ENCODE measurements at places on chromosomes 7 and 10.

DNA sequence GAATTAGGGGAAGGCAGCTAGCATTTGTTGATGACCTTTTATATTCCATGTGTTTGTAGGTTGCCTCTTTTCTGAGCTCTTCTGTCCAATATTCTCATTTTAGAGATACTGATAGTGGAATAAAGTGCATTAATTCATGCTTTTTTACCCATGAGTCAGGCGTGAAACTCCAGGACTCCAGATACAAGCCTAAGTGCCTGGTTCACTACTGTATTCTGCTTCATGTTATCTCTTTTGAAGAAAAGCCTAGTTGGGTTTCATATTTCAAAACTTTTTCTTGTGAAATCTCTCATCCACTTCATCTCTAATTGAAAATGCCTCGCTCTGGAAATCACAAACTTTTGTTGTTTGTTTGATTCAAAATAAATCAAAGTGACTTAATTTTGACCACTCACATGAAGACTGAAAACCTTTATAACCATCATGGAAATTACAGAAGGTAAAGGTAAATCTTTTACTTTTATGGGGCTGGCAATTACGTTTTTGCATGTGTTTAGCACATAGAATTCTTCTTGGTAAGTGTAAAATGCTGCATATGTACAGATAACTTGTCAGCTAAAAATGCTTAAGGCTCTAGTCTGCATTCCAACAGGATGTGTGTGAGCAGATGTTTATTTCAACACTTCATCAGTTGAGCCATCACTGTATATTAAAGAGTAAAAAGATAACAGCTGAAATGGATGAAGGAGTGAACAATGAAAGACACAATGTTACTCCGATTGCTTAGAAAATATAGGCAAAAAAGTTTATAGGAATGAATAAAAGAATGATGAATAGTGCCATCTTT, 961.8 kb upstream of the CELF2 start:
- no peak for DNase-seq

DNA sequence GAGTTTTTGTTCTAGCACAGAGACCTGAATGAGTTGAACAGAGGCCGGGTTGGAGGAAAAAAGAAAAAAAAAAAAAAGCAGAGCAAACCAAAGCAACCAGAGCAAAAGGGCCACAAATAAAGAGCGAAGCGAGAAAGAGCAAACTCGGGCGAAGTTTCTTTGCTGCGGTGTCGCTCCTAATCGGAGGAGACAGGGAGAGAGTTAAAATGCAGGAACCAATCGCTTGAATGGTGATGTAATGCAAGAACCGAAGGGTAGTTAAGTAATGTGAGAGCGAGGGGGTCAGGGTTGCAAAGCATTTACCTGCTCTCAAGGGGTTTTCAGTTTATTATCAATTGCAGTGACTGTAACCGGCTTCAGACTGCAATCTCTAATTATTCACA, 271.7 kb downstream of the TRIL start:
- DNase-seq, result peak; percentile 35

- DNase-seq, result no peak
Measured at GRCh38 chr7:43593010-43593409, 10.1 kb downstream of the STK17A start.

GRCh38 chr7:103142494-103142893, 6.4 kb downstream of the NAPEPLD start:
- no peak for DNase-seq

DNA sequence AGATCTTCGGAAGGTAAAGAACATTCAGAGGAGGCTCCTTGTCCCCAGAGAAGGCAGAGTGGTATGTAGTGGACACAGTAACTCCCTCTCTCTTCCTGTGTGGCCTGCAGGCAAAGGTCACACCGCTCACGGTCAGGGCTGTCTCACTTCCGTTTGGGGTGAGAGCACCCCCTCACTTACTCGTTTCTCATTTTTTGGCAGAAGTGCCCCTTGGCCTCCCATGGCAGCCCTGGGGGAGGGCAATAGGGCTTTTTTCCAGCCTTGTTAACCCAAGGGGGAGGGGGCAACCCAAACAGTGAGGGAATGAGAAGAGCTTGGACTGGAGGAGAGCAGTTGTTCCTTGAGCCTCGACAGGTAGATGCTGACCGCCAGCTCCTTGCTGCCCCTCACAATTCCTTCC, 31.8 kb upstream of the SRGN start:
- no peak for DNase-seq

- no peak for DNase-seq
Measured at GRCh38 chr7:18128846-18129245, 101.2 kb upstream of the PRPS1L1 start.

DNA sequence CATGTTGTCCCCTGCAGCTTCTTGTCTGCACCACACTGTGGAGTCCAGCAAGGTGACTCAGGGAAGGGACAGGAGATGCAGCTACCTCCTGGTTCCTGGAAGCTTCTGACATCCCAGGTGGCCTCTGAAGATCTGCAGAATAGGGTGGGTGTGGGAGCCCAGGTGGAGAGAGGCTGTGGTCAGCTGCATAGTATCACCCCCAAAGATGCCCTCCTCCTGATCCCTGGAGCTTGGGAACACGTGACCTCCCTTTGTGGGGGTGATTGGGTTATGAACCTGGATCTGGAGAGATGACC, 25.4 kb downstream of the CALML3 start:
- no peak for DNase-seq

GRCh38 chr7:108029034-108029433, 26.1 kb upstream of the LAMB1 start:
- DNase-seq, result no peak

GRCh38 chr10:43314626-43315495, 48.0 kb upstream of the RASGEF1A start:
- DNase-seq, result no peak

DNA sequence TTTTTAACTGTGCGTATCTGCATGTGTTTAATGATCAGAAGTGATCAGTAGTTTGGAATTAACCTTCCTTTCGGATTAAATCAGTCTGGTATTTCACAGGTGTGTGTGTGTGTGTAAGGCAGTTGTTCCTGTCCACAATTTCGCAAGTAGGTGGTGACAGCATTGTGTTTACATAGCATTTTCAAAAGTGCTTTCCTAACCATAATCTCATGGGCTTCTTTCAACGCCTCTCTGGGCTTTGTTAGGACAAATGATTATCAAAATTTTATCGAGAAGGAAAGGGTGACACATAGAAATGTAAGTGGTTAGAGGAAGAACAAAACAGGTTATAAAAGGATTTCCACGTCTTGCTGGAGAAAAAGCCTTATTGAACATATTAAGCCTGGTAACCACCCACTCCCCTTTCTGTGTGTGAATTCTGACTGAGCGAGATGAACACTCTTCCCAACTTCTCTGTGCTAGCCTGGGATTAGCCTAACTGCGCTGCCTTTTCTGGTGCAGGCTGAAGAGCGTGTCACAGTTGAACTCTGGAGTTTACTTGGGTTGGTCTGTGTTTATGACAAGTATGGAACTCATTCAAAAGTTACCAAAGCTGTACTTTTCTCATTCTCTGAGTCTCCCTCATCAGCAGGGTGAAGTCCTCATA, 292.3 kb upstream of the PITRM1 start:
- DNase-seq, result peak; percentile 21

DNA sequence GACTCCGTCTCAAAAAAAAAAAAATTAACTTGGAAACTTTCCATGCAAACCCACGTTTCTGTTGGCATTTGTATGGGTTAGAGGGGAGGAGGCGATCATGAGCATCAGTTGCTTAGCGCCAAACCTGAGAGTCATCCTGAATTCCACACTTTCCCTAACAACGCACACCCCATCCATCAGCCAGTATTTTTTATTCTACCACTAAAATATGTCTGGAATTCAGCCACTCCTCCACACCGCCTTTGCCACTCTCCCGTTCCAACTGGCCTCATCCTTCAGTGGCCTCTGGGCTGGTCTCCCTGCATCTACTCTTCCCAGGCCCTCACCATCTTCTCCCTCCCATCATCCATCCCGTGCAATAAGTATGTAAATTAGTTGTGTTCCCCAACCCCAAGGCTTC, 4.7 kb upstream of the LMBR1 start:
- no peak for DNase-seq

- no peak for DNase-seq
Measured at GRCh38 chr7:150516956-150517745, 2.5 kb downstream of the GIMAP7 start.

- DNase-seq, result no peak
Measured at GRCh38 chr10:23171232-23171876, 20.8 kb upstream of the PTF1A start.

- DNase-seq, result no peak
Measured at GRCh38 chr7:5683280-5683670, 98.2 kb downstream of the RNF216 start.

- no peak for DNase-seq
Measured at GRCh38 chr10:78312197-78313047, 278.8 kb downstream of the RPS24 start.

DNA sequence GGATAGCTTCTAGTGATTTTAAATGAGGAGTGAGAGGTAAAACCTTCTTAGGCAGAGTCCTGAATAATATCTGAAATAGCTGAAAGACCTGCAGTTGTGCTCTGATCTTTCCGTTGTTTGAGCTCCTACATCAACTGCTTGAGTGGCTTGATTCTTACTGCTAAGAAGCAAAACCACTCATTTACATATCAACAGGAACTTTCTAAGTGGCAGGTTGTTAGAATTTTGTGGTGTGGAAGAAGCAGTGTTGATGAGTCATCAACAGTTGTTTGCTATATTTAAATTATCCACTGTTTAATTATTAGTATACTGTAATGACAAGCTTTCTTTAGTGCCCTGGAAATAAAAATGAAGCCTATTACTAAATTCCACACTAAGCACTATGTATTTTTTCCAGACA, 689.5 kb downstream of the DNAJB9 start:
- no peak for DNase-seq

DNA sequence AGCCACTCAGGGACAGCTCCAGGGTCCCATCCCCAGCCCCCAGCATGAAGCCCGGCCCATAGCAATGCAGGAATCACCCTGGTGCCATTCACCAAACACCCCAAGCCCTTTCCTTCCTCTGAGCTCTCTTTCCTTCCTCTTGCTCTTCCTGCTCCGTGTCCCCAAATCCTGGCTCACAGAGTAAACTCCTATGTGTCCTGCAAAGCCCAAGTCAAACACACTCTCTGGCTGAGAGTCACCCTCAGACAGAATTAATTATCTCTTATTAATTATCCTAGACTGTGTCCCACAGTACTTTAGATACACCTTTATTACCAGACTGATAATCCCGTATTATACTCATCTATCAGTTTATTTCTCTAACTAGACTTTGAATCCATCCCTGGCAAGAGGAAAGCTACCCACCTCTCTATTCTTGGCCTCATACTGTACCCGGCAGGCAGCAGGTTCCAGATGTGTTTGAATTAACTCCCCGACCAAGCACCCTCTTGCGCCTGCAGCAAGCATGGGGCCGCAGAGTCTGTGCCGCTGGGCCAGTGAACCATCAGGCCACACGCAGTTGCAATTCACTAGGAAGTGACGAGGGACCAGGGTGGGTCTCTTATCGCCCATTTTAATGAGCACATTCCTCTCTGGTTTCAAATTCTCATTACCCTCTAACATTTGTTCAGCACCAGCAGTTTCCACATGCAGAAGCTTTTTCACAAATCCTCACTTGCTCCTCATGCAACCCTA, 86.7 kb downstream of the PRKAG2 start:
- no peak for DNase-seq

- DNase-seq, result no peak
Measured at GRCh38 chr10:23280419-23281043, 64.1 kb downstream of the C10orf67 start.

- DNase-seq, result no peak
Measured at GRCh38 chr7:42593860-42594259, 318.0 kb downstream of the C7orf25 start.

GRCh38 chr7:4260867-4261600, 421.1 kb upstream of the FOXK1 start:
- no peak for DNase-seq

GRCh38 chr7:17408904-17409290, 110.4 kb downstream of the AHR start:
- DNase-seq, result no peak

DNA sequence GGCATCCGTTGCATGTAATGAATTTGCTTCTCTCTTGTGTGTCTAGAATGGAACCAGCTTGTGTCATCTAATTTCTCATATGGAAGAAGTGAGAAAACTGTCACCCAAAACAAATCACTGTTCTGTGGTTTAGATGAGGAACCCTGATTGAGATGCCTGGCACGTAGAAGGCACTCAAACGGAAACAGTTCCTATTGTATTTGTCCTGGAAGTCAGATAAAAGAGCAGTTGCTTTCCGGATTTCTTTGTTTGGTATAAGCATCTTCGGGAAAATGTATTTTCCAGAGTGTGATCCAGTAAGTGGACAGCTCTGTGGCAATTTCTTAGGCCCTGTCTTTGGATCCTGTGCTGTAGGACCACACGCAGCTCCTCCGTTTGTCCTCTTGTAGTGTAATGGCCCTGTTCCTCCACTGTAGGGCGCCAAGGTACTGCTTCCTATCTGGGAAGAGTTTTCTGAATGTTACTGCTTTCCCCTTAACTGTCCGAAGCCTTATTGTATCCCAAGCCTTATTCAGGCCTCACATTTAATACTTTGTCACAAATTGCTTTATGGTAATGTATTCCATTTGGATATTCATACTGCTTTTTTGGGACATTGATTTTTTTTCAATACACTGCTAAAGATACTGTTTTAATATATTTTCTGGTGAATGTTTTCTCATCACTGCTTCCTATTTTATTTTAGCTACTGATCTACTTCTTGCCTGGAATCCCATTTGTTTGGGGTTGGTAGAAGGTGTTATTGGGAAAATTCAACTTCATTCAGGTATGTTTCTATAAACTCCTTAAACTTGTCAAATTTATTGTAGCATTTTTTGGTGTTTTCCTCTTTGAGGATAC, 24.8 kb downstream of the INPP5F start:
- DNase-seq, result peak; percentile 11

DNA sequence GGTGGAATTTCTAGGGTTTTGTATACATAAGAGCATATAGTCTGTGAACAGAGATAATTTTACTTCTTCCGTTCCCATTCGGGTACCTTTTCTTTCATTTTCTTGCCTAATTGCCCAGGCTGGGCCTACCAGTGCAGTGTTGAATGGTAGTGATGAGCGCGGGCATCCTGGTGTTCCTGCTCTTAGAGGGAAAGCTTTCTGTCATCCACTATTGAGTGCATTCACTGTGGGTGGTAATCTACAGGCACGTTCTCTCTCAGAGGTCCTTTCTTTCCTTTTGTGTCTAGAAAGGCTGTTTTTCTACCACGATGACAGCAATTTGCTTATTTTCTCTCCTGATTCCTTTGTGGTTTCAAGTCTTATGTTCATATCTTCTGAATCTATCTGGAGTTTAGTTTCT, 65.0 kb downstream of the INPP5A start:
- no peak for DNase-seq

DNA sequence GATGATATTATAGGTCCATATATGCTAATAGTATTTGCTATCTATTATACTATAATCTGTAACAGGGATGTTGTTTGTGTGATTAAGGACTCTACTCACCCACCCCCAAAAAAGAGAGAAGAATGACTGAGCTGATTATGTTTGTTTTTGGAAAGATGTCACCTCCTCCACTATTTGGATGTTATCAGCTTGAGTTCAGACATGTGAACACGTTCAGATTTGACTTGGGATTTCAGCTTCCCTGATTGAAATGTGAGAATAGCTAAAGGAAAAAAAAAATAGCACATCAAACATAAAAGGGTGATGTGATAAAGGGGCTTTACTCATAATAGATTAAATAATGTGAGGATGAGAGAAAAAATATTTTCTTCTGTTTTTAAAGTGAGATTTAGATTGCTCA, 81.2 kb downstream of the VTI1A start:
- DNase-seq, result no peak

Data from NCI-H774 (cell line).